Right cardiac atrium (tissue), 5 donors: ENCODE measurements at places on chromosomes 7 and 10. TPM values are rescaled to one million over a fixed set of nuclear protein-coding genes. Genes with fewer than 3 reads are reported as not detected.
A peak's percentile ranks its signal among the peaks of the same experiment; 100 is the strongest.

DNA sequence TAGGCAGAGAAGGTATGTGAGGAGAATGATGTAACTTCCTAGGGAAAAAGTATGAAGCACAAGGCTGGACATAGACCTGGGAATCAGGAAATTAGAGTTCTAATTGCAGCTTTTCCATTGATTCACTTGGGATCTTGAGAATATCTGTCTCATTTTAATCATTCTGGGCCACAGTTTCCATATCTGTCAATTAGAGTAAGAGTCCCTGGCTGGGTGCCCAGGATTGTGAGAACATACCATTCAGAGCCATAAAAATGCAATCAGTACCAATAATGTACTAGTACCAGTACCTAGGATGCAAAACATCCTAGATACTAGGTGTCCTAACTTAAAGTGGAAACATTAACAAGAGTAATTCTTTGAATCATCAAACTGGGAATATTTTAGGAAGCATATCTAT is 29.6 kb downstream of the CAV1 start:
- DNase-seq = peak; percentile 33

Gene RADIL
- 6.9 TPM for total RNA-seq

Gene SSBP1
- total RNA-seq = 91.0 TPM

DNA sequence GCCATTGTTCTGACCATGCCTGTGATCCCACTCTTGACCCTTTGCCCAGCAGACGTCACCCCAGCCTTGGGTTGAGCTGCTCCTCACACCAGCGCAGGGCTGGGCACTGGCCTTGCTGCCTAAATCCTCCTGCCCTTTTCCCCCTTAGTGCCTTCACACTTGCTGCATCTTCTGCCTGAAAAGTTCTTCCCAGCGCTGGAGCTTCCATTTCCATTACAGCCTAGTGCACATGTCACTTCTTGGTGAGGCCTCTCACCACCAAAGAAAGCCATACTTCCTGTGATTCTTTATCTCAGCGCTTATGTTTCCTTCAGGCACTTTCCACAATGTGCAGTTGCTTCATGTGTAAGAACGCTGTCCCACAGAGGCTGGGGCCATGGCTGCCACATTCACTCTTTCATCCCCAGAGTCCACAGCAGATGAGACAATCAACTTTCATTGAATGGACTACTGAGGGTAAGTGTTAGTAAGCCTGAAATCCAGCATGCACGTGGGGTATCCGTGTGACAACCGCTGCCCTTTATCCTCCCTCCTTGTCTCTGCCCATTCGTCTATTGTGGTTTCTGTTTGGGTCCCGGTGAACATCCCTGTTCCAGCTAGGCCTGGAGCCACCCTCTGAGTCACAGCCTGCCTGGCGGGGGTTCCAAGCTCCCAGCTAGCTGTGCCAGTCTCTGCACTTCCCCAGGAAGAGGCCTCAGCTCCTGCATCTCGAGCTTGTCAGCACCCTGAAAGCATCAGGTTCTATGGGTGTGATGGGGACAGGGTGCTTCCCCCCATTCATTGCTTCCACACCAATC is 37.3 kb downstream of the ADRA2A start:
- DNase-seq = no peak

- DNase-seq = no peak
Observed at GRCh38 chr10:114723991-114724715, 66.1 kb upstream of the ABLIM1 start.

- peak; percentile 62 for DNase-seq
Observed at GRCh38 chr10:30587522-30588031, 42.0 kb downstream of the LYZL2 start.

Gene COL13A1
- total RNA-seq = 12.4 TPM

Gene ANKRD2
- total RNA-seq = 9.9 TPM

Gene WEE2
- total RNA-seq = not detected

DNA sequence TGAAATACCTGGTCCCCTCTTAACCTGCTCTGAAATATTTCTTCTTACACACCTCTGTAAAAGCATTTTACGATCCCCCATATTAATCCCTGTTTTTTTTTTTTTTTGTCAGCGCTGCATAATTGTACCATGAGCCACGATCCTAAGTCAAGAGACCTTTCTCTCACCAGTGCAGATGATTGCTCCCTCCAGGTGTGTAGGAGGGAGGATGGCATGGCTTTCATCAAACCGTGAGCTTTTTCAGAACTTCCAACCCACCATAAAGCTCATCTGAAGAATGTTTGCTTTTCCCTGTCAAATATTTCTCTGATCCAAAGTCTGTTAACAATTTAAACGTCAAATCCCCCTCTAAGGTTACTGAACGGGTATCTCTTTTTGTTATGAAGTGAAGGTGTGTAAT is 28.2 kb upstream of the SEPHS1 start:
- no peak for DNase-seq

Gene TMED4
- total RNA-seq = 67.7 TPM

DNA sequence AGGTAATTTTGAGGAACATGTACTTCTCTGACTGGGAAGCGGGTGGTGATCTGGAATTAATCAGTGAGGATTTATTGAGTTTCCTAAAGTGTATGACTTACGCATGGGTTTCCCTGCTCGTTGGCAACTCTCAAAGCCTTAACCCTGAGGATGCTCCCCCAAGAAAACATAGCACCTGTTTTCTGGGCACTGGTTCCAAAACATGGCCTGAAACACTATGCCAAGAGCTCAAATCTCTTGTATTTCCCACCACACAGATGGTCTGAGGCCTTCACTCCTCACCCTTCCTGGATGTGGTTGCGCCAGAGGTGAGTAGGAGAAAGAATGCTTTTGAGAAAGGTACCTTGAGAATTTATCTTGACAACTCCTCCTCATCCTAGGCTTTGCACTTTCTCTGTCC is 250.4 kb downstream of the FZD1 start:
- no peak for DNase-seq

GRCh38 chr7:148107443-148108127 is 483.0 kb upstream of the C7orf33 start:
- DNase-seq = no peak

DNA sequence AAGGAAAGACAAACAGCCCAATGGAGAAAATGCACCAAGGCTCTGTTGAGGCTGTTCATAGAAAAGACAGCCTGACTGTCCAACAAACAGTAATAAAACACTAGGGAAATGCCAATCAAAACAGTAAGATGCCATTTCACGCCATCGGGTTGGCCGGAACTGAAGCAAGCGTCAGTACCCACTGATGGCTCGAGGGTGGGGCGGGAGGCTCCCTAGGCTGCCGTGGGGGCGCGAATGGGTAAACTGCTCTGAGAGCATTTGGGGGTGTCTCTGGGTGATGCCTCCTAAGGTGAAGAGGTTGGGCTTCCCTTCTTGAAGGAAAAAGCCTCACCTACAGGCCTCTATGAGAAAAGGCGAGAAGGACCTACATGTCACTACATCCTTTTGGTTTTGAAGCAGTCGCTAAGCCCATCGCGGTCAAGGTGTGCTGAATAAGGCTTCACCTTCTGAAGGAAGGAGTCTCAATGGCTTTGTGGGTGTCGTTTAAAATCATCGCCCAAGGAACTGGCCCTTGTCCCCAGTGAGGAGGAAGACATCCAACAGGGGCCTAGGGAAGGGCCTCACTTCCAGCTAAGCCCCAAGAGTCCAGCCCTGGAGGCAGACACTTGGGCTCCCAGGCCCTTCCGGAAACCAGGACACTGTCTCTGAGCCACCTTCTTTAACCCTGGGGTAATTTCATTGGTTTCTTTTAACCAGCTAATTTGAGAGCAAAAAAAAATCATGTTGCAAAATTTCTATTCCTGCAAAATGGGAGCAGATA is 98.5 kb upstream of the PPP2R2D start:
- no peak for DNase-seq

Gene ATRNL1
- total RNA-seq = 2.1 TPM

Gene TAS2R41
- total RNA-seq = not detected

DNA sequence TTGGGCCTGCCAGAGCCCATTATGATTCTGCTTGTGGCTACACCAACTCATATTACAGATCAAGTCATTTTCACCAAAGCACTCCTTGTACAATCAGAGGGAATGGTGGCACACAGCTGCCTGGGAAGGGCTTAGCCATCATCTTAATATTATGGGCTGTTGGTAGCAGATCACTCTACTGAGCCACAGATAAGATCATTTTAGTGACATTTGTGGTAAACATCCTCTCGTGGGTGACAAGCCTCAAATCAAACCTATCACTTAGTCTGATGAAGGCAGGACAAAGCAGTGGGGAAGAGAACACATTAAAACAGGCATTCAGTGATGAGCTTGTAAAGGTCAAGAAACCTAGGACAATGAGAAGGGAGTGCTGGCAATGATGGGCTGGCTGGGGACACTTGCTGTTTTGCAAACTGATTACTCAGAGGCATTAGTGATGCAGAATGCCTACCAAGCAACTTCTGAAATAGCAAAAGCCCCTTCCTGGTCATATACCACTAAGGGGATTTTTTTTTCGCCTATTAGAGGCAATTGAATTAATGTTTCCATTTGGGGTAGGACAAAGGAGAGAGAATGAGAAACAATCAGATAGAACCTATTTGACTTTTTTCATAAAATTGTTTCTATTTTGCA is 137.5 kb upstream of the WDR11 start:
- no peak for DNase-seq

DNA sequence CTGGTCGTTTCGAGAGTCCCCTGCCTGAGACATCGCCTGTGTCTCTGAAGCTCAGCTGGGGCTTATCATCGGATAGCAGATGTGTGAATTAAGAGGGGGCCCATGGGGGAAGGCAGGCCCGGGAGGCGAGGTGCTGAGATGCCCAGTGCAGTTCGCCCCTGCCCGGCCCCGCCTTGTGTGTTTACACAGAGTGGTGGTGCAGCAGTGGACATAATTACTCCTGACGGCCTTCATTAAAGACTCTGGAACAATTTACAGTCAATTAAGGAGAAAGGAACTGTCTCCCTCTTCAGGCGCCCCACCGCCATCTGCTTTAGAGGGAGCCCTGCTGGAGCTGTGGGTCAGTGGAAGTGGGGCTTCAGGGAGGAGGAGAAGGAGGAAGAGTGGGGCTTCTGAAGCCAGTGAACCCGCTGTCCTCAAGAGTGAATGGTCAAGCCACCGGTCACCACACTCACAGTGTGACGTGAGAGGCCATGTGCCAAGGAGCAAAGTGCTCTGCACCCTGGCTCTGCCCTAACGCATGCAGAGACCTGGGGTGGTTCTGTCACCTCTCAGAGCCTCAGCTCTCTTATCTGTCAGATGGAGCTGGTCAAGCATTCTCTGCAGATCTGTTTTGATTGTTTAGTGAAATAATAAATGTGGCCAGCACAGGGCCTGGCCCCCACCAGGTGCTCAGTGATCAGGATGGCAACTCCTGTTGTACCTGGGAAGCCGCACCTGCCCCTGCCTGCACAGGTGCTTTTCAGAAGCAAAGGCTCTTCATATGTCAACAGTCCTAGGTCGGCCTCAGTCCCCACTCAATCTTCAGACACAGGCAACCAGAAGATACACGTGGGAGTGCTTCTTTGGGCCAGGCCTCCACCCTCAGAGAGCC is 65.6 kb downstream of the CDH23 start:
- DNase-seq = no peak

- peak; percentile 58 for DNase-seq
Observed at GRCh38 chr10:73625004-73625883, 16.0 kb downstream of the MYOZ1 start.
